Skin of body (tissue), 3 donors: ENCODE measurements at places on chromosomes 2 and 18. TPM values are rescaled to one million over a fixed set of nuclear protein-coding genes. Genes with fewer than 3 reads are reported as not detected.

The UGT1A1 gene
- total RNA-seq: 0.10 TPM

The GEN1 gene
- total RNA-seq: 7.0 TPM

The EFR3B gene
- total RNA-seq: 4.9 TPM

The GPBAR1 gene
- total RNA-seq: 0.39 TPM

The MSGN1 gene
- total RNA-seq: not detected

The FOXI3 gene
- 3.7 TPM for total RNA-seq

The CFAP65 gene
- total RNA-seq: not detected

The DYSF gene
- 23.2 TPM for total RNA-seq

The EGR4 gene
- total RNA-seq: 0.10 TPM

The ASNSD1 gene
- 41.9 TPM for total RNA-seq

The SCTR gene
- not detected for total RNA-seq

The RNF152 gene
- total RNA-seq: 60.2 TPM

The DNAJC27 gene
- 7.5 TPM for total RNA-seq

The NTSR2 gene
- total RNA-seq: 0.10 TPM
